Naive thymus-derived CD4-positive, alpha-beta T cell (primary cell): ENCODE measurements at places on chromosomes 2 and 18. TPM values are rescaled to one million over a fixed set of nuclear protein-coding genes. Genes with fewer than 3 reads are reported as not detected.

Gene CXCR4
- total RNA-seq = 243 TPM

Gene DTNB
- total RNA-seq = 33.8 and 34.5 TPM in 2 replicates

Gene NT5C1B
- not detected for total RNA-seq

DNA sequence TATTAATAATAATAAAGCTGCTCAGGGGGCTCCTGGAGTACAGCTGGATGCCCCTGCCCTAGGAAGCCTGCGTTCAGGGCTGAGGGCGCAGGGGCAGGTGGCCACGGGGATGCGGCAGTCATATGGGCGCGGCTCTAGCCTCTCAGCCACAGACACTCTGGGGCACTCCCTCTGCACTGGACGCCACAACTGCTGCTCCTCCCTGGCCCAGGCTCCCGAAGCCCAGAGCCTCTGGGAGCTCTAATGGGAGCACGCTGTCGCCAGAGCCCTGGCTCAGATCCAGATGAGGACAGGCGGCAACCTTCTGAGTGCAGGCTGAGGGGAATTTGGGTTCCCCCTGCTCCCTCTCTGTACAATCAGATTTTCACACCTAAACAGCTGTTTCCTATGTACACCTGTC is 93.6 kb downstream of the MTCL1 start:
- DNase-seq = no peak

DNA sequence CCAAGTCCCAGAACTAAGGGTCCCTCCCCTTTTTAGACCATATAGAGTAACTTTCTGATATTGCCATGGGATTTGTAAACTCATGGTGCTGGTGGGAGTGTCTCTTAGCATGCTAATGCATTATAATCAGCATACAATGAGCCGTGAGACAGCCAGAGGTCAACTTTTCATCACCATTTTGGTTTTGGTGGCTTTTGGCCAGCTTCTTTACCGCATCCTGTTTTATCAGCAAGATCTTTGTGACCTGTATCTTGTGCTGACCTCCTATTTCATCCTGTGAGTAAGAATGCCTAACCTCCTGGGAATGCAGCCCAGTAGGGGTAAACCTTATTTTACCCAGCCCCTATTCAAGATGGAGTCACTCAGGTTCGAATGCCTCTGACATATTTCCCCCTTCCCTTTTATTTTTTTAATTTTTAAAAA is 148.2 kb downstream of the PHLPP1 start:
- no peak for DNase-seq

- DNase-seq = no peak
Observed at GRCh38 chr2:86300496-86300895, 36.9 kb downstream of the REEP1 start.

GRCh38 chr2:40511661-40512213 is 59.8 kb upstream of the SLC8A1 start:
- no peak for DNase-seq

DNA sequence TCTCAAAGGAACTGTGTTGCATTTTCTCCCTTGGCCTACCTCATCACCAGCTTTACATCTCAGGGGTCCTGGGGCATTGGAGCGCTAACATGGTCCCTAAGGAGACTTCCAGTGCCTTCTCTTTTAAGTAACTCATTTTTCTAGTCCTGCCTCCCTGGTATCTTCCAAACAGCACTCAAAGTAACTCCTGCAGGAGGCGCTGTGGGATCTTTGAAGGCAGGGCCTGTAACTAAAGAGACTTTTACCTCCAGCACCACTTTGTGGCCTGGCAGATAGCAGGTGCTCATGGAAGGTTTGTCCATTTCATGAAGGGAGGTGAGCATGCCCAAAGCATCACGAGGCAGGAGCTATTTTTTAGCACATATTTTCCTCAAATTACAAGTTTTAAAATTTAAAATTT is 411.0 kb upstream of the GYPC start:
- peak; percentile 4 for DNase-seq

DNA sequence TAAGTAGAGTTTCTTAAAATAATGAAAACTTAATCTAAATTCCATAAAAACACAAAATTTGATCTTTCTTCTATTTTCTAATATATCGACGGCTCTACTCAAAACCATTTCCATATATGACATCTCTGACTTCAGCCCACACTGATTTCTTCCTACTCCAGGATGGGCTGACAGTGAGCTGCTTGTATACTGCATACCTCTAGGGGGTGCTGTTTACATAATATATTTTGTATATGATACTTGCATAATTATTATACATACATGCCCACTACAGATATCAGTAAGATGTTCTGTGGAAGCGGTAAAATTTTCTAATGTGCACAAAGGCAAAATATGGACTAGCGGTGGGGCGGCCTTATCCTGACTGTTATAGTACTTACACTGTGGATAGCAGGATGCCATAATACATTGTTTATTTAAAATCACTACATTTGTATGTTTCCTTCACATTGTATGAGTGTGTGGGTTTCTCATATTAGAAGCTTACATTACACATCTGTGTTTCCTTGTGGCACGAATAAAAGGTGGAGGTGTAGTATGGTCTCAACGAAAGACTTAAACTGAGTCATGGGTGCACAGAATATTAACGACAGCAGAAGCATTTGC is 66.1 kb upstream of the NXPH2 start:
- peak; percentile 1 for DNase-seq

DNA sequence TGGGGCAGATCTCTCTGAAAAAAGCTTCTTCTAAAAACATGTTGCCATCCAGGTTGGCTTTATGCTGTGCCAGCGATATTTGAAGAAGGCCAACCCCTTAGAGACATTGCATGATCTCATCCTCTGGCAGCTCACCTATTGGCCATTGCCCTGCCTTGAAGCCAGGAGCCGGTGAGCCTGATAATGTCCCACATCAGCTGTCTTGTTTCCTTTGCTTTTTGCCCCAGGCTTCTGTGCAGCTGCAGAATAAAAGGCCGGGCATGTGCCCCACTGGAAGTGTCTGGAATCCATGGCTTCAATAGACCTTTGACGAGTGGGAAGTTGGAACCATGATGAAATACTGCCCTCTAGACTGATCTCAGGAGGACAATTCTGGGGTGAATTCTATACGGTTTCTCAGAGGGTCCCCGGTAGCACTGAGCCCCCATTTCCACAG is 523.5 kb upstream of the ZEB2 start:
- no peak for DNase-seq

GRCh38 chr2:131146231-131146630 is 41.1 kb downstream of the PLEKHB2 start:
- no peak for DNase-seq

GRCh38 chr2:77629539-77629938 is 107.4 kb upstream of the LRRTM4 start:
- no peak for DNase-seq

DNA sequence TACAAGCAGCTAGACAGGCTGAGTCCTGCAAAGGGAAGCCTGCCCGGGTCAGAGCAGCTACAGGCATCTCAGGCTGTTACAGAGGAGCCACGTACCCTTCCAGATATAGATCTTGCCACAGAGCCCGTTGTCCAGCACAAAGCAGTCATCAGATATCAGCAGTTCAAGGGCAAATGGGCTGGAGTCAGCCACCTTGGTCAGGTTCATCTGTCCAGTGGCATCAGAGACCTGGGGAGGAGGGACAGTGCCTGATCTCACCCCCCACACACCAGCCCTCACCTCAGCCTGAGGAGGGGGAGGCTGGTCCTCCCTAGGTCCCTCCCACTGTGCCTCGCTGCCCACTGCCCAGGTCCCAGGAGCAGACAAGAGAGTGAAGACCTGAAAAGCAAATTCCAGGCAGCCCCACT is 12.2 kb downstream of the CAPG start:
- no peak for DNase-seq

GRCh38 chr2:675051-675450 is 2.2 kb downstream of the TMEM18 start:
- no peak for DNase-seq

DNA sequence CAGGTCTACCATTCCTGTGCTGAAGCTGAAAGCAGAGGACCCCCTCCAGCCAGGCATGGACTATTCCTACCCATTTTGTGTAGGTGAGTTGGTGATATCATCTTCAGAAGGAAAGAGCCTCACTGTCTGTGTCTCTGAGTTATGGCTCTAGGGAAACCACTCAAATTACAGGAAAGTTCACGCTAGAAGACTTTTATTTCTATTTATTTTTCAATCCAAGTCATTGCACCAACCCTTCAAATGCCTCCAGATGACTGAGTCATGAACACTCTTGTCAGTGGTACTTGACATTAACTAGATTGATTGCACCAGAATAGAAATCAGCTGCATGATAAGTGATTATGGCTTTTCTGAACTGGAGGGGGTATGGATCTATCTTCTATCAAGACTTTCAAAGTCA is 338.4 kb downstream of the MBD2 start:
- DNase-seq = no peak

GRCh38 chr2:240236217-240237111 is 96.0 kb upstream of the OTOS start:
- no peak for DNase-seq

DNA sequence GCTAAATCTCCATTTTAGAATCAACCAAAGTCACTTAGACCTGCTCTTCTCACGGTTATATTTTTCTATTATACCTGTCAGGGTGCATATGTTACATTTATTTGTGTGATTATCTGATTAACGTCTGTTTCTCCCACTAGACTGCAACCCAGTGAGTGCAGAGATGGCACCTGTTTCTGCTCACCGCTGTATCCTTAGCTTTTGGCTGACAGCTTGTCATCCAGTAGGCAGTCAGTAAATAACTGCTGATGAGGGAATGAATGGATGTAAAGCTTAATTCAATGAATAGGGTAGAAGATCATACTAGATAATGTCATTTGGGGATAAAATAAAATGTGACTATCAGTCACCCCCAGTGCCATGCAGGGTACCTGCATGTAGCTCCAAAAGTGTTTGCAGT is 6.9 kb upstream of the CHRNA1 start:
- DNase-seq = no peak
